Kidney capillary endothelial cell (primary cell): ENCODE measurements at places on chromosomes 1 and 21.

DNA sequence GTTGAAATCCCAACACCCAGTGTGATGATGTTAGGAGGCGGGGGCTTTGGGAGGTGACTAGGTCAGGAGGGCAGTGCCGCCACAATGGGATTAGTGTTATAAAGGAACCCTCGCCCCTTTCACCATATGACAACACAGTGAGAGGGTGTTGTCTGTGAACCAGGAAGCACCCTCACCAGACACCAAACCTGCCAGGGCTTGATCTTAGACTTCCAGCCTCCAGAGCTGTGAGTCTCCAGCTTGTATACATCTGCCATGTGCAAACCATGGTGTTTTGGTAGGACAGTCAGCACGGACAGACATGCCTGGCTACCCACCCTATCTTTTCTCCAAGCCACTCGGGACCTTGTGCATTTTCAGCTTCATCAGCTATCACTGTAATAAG, 4.0 kb downstream of the TRIM11 start:
- no peak for DNase-seq

GRCh38 chr21:42892582-42892930, 553 bp upstream of the NDUFV3 start:
- no peak for DNase-seq

GRCh38 chr1:179095377-179095776, 13.5 kb downstream of the TOR3A start:
- DNase-seq: no peak

DNA sequence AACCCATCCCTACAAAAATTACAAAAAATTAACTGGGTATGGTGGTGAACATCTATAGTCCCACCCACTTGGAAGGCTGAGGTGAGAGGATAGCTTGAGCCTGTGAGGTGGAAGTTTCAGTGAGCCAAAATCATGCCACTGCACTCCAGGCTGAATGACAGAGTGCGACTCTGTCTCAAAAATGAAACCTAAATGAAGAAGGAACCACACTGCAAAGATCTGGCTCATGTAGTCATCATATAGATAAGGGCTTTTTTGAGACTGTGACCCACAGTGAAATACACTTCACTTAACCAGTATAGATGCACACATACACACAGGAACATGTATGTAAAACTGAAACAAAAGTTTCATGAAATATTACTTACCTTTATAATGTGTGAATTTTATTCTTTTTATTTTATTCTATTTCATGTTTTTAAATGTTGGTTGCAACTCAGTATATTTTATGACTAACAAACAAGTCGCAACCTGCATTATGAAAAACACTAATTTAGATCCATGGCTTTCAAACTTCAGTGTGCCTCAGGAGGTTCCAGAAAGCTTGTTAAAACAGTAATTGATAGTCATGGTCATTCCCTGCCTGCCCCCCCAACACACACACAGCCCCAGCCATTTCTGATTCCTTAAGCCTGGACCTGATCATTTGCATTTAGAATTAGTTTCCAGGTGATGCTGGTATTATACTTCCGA, 189.5 kb downstream of the PATJ start:
- no peak for DNase-seq

DNA sequence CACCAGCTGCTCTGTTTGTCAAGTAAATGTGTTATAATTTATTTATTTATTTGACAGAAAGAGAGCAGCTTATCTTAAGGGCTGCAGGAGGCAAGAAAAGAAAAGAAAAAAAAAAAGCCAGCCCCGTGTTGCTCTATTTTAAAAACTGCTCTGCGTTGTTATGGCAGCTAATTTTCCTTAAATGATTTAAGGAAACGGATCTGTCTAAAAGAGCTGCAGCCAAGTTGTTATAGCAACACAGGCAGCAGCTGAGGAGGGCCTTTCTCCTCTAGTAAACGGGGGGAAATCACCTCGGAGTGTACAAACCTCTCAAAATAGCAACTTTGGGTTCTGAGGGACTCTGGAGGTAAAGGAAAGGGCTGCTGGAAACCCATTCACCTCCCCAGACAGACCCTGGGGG, 149.2 kb downstream of the BEND5 start:
- DNase-seq: no peak

DNA sequence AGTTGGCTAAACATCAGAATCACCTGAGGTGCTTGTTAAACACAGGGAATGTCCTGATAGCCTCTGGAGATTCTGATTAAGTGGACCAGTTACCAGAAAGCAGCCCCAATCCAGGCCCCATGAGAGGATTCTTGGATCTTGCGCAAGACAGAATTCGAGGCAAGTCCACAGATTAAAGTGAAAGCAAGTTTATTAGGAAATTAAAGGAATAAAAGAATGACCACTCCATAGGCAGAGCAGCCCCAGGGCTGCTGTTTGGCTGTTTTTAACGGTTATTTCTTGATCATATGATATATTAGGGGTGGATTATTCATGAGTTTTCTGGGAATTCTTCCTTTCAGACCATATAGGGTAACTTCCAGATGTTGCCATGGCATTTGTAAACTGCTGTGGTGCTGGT, 176.2 kb downstream of the ROR1 start:
- no peak for DNase-seq

DNA sequence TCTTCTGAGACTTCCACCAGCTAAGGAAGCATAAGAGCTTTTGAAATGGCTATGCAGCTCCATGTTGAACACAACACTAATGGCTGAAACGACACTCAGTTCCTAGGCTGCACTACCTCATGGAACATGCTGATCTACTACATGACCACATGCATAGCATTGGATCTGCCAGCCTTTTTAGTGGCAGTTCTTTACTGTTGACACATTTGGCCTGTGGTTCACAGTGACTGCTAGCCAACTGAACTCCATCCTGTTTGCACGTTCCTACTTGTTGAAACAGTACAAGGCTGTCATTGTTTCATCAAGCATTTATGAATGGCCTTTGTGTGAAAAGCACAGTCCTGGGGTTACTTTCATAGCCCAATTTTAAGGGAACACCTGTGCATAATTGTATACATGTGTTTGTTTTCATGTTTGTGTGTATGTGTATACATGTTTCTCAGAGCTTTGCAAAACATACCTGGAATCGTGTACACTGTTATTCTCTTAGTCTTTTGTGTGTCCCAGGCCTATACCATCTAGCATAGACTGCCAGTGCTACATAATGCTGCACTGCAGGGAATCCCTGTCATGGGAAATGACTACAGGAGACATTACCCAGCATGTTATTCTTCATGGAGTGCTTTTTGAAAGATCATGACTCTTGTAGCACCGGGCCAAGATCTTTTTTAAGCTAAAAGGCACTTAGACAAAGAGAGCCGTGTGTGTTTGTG, 179.6 kb upstream of the ESRRG start:
- no peak for DNase-seq

DNA sequence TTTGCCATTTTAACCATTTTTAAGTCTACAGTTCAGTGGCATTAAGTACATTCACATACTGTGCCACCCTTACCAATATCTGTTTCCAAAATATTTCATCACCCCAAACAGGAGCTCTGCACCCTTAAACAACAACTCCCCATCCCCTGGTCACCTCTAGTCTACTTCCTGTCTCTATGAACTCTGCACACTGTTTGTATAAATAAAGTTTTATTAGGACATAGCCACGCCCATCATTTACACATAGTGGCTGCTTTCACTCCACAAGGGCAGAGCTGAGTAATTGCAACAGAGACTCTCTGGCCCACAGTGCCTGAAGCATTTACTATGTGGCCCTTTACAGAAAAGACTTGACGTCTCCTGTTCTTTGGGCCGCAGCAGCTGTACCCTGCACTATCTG, 30.1 kb downstream of the KCNAB2 start:
- peak; percentile 13 for DNase-seq

- peak; percentile 74 for DNase-seq
These were observed 6.0 kb downstream of the CYB561D1 start for GRCh38 chr1:109499661-109500536.

- no peak for DNase-seq
These were observed 12.7 kb downstream of the SLC37A1 start for GRCh38 chr21:42526379-42526727.

GRCh38 chr1:94559921-94560320, 18.4 kb upstream of the F3 start:
- no peak for DNase-seq

DNA sequence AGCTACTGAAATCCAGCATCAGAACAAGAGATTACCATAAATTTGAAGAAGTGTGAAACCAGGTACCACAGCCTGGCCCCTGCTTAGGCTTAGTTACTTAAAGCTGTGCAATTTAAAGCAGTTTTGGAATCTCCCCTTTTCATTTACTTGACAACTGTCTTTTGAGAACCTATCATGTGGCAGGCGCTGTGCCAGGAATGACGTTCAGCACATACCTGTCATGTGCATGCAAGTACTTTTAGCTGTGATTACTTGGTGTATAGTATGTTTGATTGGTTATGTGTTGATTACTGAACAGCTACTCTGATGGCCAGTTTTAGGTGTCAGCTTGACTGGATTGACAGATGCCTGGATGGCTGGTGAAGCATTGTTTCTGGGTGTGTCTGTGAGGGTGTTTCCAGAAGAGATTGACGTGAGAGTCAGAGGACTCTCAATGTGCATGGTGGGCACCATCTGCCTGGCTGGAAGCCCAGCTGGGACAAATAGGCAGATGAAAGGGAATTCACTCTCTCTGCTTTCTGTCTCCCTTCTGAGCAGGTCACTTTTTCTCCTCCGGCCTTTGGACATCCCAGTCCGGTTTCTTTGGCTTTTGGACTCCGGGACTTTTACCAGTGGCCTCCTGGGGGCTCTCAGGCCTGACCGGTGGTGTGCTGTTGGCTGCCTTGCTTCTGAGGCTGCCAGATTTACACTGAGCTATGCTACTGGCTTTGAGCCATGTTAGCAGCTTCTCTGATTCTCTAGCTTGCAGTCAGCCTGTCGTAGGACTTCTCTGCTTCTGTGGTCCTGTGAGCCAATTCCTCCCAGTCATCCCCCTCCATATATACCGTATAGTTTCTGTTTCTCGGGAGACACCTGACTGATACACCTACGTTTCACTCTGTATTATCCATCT, 178.0 kb downstream of the RYR2 start:
- DNase-seq: no peak

GRCh38 chr1:110535985-110536384, 17.0 kb upstream of the KCNA10 start:
- DNase-seq: no peak

DNA sequence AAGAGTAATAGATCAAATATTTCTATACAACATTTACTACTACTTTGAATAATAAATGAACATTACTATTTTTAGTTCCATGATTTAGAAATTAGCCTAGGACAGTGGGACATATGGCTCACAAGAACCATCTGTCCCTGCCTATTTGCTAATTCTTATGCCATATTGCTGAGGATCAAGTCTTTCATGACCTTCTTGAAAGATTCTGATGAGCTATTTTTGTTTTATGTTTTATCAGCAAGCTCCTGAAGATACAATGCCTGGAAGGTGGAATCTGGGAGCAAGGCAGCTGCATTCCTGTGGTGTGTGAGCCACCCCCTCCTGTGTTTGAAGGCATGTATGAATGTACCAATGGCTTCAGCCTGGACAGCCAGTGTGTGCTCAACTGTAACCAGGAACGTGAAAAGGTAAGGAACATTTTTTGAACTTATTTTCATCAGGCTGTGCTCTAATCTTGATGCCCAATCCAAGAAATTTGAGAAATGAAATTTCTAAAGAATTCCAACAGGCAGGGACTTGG, 326.7 kb downstream of the PAPPA2 start:
- no peak for DNase-seq

DNA sequence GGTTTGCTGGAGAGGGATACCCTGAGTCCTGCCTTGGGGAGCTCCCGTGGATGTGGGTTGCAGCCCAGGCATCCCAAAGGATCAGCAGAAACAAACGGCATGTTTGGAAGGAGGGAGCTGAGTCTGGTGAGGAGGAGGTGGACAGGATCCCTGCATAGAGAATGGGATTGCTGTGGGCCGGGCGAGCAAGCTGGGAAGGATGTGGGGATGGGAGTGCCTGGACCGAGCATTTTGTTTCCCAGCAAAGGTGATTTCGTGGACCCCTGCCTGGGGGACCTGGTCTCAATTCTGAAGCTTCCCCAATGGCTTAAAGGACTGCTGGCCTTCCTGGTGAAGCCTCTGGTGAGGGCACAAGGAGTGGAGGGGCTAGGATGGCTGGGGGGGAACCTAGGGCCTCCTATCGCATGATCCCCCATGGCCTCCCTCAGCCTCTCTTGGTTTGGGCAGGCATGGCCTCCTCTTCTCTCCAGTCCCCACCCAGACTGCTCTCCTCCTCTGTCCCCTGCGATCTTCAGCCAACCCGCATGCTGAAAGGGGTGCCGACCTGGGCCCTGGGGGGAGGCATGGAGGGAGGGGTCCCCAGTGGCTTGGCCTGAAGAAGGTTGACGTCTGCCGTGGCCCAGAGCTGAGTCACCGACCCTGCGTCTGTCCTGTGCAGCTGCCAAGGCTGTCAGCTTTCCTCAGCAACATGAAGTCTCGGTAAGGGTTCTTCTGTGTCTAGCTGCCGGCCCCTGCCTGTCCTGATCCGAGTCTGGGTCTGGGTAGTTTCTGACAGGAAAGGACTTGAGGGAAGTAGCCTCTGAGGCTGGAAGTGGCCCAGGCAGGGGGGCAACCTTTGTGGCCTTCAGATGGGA, 16.3 kb downstream of the FAAH start:
- no peak for DNase-seq

DNA sequence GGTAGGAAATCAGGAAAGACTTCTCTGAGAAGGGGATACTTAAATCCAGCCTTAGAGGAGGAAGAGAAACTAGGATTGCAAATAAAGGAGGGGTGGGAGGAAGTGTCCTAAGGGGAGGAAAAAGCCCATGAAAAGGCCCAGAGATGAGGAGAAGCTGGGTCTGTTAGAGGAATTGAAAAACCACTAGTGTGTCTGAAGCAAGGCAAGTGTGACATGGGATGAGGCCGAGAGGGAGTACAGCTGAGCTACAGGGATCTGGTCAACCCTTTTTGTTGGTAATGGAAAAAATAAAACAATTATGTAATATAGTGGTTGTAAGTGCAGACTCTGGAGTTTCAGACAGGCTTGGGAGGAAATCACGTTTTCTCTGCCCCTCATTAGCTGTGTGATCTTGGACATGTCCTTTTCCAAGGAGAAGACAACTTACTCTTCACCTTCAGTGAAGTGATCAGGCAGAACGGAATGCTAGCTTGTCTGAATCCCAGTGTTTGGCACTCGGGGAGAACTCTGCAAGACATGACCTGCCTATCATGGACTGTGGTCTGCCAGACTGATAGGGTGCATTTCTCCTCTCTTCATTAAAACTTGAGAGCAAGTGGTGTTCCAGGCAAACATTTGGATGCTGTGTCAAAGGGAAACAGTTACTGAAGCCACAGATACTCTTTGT, 7.4 kb upstream of the S100A10 start:
- no peak for DNase-seq

- peak; percentile 19 for DNase-seq
These were observed 12.9 kb downstream of the FAAH start for GRCh38 chr1:46406881-46407608.
